Stimulated activated CD8-positive, alpha-beta memory T cell treated with anti-CD3 and anti-CD28 coated beads, Interleukin-7, amount 100 ng/mL, for 1 hour (primary cell): ENCODE measurements at places on chromosomes 4 and X.

DNA sequence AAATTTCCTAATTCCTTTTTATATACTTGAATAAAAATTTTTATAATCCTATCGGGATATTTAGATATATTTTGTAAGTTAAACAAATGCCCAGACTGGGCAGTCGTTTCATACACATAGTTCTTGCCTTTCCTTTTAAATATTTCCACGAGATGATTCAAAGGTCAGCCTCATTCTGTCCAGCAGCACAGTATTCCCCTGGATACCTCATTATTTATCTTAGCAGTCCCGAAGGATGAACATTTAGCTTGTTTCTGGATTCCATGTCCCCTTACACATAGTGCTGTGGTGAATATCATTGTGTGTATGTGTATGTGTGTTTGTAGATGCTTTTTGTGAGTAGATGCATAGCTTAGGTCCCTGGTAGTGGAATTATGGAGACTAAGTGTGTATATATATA lies 38.3 kb downstream of the RAPGEF2 start:
- no peak for DNase-seq

DNA sequence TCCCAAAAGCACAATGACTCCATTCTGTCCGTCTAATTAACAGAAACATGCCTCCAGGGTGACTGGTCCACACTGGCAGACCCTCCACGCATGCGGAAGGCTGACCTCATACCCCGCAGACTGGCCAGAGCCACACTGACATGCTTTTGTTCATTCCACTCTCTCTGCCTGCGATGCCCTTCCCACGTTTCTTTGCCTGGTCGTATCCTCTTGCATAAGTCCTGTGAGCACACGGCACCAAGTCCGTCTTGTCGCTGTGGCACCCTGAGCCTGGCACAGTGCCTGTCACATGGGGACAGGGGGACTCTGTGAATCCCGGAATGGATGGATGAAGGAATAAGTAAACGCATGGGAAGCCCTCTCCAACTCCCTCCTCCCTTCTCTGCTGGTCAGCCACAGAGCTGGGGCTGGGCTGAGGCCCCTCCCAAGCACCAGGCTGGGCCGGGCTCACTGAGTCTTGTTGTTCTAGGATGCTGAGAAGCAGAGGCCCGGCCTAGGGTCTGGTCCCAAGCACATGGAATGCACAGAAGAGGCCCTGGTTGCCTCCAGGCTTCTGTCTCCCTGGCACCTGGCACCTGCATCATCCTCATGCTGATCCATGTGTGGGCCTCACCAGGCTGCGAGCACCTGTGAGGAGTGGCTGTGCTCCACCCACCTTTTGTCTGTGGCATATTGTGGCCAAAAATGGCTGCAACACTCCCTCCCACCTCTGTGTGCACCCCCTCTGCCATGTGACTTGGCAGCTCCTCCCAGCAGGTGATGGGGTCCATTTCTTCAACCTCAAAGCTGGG lies 38.9 kb upstream of the C4orf50 start:
- DNase-seq = no peak

GRCh38 chrX:636981-637659 lies 6.5 kb downstream of the SHOX start:
- DNase-seq = no peak

DNA sequence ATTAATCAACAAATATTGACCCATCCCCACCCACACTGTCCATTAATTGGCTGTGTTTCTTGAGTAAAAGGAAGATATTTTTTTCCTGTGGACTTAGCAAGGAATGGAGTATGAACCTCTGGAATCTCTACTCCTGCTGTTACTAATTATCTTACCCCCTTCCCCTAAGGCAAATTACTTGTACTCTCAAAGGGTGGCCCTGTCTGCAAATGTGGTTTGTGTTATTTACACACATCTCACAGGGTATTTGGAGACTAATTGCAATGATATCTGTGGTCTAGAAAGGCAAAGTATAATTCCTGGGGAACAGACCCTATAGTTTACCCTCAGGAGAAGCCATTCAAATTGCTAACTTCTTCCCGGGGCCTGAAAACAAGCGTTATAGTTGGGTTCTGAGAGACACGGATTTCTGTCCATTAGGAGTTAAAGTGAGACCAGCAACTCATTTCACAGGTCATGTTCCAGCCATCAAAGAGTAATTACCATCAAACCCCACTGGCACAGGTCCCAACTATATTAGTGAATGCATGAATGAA lies 133.0 kb upstream of the RASGEF1B start:
- no peak for DNase-seq

GRCh38 chr4:179145746-179146525 lies 1703.7 kb upstream of the AGA start:
- DNase-seq = no peak

GRCh38 chr4:110778521-110778920 lies 155.6 kb upstream of the PITX2 start:
- DNase-seq = no peak

- DNase-seq = no peak
Measured at GRCh38 chr4:148090503-148091476, 351.4 kb downstream of the NR3C2 start.

DNA sequence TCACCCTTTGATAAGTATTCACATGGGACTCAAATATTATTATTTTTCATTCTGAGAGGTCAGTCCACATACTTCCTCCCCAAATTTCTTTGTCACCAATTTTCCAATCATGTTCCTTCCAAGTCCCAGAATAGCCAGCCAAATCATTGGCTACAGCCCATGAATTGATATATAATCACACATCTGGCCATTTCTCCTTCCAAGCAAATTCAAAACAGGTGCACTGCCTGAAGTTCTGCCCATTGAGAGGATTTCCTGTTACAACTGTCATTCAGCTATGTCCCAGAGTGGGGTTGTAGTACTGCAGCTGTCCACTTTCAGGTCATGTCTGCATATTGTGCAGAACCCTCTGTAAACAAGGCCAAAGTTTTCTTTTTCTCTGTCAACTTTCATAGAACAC lies 347.8 kb downstream of the GRID2 start:
- no peak for DNase-seq
